Vagina (tissue), 2 donors: ENCODE measurements at places on chromosomes 3 and 15.

GRCh38 chr3:128800241-128801187, 74.5 kb downstream of the RAB7A start:
- no peak for DNase-seq

GRCh38 chr3:172653004-172653572, 57.8 kb downstream of the NCEH1 start:
- no peak for DNase-seq

GRCh38 chr15:73394782-73395181, 26.0 kb upstream of the HCN4 start:
- DNase-seq, result no peak

DNA sequence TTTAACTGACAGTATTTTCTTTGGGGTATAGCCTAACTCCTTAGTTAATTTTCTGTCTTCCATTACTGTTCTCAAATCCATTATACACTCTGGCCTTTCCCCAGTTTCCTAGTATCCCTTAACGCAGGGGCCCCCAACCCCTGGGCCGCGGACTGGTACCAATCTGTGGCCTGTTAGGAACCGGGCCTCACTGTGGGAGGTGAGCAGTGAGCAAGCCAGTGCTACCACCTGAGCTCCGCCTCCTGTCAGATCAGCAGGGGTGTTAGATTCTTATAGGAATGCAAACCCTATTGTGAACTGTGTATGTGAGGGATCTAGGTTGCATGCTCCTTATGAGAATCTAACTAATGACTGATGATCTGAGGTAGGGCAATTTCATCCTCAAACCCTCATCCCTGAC, 75.1 kb downstream of the DOCK3 start:
- DNase-seq, result no peak

DNA sequence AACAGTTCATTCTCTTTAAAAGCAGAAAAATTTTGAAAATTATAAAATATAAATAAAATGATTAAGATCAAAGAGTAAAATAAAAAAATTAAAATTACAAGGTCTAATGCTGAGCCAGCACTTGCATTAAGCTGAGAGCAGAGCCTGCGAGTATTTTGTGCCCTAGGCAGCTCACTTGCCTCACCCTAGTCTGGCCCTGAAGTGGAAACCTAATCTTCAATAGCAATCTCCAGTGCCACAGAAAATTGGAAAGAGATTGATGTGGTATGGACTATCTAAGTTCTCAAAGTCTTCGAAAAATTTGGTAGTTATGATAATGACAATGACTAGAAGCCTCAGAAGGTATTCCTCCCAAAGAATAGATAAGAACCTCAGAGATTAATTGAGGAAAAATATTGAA, 459.4 kb upstream of the CBLB start:
- DNase-seq, result no peak
